ENCODE measurements at places on chromosomes 1 and 21.

DNA sequence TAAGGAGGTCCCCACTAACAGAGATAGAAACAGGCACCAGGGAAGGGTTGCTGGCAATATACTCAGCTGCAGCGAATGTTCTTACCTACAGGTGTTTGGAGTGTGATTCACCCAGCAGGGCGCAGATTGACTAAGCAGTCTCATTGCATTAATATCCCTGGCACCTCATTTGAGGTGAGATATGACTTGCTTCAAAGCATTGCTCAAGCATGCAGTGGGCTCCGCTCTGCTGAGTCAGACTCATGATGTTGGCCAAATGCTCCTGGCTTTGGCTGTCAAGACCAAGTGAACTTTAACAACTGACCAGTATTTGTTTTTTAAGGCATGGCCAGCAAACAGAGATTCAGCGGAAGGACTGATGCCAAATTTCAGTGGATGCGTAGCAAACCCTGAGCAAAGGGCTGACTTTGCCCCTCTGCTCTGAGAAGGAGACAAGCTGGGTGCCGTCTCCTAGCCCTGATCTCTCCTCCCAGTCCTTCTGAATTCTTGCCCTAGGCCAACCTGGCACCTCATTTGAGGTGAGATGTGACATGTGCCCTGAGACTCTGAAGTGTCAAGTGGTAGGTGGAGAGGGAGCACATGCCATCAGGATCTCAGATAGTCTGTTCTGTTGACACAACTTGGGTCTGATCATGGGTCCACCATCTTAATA lies 187.1 kb upstream of the COA6 start:
- peak; percentile 27 for DNase-seq

GRCh38 chr1:21874778-21875547 lies 62.1 kb downstream of the HSPG2 start:
- no peak for DNase-seq

DNA sequence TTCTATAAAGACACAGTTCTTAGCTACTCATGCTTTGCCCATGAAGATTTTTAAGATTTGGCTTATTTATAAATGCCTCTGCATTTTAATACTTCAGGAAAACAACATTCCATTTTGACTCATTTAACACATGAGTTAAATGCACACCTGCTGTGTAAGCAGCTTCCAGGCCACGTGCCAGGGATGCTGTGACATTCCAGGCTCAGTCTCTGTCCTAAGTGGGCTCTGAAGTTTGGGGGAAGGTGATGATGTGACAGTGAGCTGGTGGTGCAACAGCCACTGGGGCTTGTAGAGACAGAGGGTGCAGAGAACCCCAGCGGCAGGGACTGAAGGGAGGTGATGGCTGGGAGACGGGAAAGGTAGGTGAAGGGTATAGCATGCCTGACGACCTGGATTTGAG lies 40.7 kb downstream of the HHAT start:
- DNase-seq = no peak

GRCh38 chr1:184513966-184514365 lies 127.1 kb downstream of the C1orf21 start:
- peak; percentile 5 for DNase-seq

DNA sequence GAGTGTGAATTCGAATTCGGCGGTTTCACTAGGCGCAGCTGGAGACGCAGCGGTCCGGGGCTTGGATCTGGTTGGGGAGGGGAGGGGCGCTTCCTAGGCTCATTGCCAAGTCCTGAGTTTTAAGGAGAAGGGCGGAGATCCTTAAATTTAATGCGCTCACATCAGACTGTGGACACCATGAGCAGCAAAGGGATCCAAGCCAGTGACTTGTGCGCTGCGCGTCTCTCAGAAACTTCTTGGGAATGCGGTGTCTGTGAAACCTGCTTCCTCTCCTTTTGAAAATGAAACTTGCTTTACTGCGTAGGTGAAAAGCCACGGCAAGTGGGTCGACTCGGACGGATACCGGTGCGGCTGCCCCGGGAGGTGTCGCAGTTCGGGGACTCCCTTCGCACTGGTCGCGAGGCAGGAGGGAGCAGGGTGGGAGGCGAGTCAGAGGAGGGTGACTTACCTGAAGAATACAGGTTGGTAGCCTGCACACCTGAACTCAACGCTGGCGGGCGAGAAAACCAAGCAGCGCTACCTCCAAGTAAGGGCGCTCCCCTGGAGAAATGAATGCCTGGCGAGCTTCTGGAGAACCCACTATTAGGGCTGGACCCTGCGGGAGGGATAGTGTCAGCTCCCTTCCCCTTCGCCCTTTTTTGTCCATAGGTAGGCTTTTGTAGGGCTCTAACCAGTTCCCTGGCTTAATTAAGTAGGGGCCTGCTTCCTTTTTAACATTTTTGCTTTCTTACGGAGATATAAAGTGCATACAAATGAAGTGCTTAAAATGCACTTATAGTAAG lies 992 bp downstream of the TENT5C start:
- no peak for DNase-seq

DNA sequence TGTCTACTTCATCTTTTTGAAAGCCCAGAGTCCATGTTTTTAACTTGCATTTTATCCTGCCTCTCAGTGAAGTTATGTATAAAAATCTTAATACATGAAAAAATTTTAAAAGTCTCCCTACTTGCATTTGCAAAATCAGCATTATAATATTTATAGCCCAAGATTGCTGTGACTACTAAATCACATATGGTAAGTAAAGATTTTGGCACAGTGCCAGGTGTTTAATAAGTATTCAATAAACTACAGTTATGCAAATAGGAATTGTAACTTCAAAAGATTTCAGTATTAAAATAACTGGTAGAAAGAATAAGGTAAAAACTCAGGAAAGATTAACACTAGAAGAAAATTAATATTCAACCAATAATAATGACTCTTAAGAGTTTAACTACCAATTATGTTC lies 641.7 kb downstream of the LRRIQ3 start:
- DNase-seq = no peak

GRCh38 chr21:19608101-19608621 lies 1204.6 kb upstream of the TMPRSS15 start:
- no peak for DNase-seq

GRCh38 chr21:24112020-24112419 lies 1495.3 kb downstream of the MRPL39 start:
- no peak for DNase-seq

DNA sequence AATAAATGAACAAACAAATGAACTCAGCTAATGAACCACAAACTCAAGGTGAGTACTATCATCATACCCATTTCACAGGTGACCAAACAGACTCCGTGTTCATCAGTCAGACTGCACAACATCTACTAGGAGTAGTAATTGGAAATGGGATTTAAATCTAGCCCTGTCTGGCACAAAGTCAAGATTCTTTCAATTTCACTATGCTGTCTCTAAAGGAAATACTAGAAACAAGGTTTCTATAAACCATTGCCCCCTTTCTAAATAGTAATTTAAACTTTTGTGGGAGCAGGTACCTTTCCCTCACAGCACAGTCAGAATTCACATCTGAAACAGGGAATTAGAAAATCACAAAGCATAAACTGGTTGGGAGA lies 160.3 kb downstream of the TGFBR3 start:
- no peak for DNase-seq

GRCh38 chr1:32413507-32414185 lies 19.4 kb upstream of the BSDC1 start:
- peak; percentile 61 for DNase-seq

GRCh38 chr1:72526926-72527325 lies 244.6 kb upstream of the NEGR1 start:
- DNase-seq = peak; percentile 33

DNA sequence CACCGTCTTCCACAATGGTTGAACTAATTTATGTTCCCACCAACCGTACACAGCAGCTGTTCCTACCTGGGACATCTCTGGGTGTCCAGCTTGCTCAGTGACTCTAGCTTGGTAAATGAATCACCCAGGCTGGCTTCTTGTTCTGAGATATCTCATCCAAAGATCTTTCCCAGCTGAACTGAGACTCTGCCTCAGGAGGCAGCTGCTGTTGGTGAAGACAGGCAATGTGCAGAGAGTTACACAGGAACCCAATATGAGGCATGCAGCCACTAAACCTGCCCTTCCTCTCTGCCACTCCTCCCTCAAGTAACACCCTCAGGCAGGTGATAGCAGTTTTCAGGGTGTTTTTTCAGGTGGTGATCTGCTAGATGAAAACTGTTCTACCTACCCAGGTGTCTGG lies 14.0 kb upstream of the FOXO6 start:
- DNase-seq = no peak
